T-helper 9 cell (primary cell): ENCODE measurements at places on chromosomes 5 and 9.

DNA sequence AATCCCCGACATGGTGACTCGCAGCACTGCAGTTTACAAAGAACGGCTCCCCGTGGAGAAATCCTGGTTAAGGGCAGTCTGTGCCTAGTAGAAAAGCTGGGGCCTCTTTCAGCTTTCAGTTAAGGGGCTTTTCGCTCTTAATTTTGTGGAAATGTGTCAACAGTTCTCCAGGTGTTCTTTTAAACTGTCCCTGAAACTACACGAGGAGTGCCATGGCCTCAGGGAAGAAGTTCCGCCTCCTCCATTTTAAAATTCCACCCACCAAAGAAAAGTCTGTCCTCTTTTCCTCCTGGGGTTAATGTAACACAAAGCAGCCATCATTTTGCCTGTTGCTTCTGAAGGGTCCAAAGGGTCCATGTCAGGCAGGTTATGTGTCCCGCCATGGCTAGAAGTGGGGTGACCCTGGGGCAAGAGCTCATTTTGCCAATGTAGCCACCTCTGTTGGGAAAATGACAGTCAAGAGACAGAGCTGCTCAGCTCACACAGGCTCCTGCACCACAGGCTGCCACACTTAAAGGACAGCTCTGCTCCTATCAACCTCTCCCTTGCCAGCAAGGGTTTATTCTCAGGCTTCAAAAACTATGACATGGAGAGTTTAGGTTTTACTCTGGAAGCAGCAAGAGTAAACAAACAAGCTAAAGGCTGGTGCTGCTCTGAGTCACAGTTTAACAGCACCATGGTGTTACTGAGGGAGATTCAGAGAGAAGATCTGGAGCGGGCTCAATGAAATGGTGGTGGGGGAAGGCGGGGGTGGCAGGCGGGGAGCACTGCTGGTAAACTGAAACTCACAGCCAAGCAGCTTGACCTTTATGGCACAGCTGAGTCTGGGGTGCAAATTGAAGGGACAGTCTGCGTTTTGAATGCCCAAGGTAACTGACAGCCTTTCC is 3.2 kb downstream of the WHRN start:
- no peak for DNase-seq

DNA sequence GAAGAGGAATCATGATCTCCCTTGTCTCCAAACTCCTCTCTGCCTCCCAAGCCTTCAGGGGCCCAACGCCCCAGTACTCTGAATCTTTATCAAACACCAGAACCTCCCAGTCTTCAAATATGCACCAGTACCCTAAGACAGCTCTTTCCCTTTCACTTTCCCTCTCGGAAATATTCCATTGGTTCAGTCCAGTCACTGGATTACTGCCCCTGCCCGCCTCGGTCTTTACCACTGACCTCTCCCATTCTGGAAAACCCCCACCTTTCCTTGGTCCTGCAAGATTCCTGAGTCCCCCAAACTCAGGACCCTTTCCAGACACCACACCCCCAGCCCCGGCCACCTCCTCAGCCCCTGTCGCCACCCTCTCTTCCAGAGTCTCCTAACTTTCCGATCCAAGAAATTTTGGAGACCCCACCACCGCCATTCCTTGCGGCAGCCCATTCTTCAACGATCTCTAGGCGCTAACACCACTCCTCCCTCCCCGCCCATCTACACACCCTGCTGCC is 674 bp downstream of the C5orf15 start:
- no peak for DNase-seq

- DNase-seq: no peak
These were observed 424.2 kb downstream of the TMEM161B start for GRCh38 chr5:87844449-87844848.

- DNase-seq: no peak
These were observed 141.8 kb downstream of the PAX5 start for GRCh38 chr9:36892279-36892678.

DNA sequence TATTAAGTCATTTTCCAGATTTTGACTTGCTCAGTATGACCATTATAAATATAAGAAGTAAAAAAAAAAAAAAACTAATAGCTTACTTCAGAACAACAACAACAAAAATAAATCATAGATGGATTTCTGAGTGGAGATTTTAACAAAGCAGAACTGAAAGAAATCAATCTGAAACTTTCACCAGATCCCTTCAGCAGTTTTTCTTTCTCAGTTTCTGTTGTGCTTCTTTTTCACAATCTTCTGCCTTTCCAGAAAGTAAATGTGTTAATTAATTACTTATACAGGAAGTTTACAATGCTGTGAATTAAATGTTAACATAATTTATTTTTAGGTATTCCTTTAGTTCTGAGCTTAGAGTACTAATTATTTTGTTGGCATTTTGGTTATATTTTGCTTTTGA is 73.5 kb downstream of the CHSY3 start:
- no peak for DNase-seq

- peak; percentile 69 for DNase-seq
These were observed at the start of gene ABITRAM for GRCh38 chr9:108934323-108934893. Gene ABITRAM (plus strand): TSS chr9:108934400. CDS start chr9:108934487, 87 bp downstream.

DNA sequence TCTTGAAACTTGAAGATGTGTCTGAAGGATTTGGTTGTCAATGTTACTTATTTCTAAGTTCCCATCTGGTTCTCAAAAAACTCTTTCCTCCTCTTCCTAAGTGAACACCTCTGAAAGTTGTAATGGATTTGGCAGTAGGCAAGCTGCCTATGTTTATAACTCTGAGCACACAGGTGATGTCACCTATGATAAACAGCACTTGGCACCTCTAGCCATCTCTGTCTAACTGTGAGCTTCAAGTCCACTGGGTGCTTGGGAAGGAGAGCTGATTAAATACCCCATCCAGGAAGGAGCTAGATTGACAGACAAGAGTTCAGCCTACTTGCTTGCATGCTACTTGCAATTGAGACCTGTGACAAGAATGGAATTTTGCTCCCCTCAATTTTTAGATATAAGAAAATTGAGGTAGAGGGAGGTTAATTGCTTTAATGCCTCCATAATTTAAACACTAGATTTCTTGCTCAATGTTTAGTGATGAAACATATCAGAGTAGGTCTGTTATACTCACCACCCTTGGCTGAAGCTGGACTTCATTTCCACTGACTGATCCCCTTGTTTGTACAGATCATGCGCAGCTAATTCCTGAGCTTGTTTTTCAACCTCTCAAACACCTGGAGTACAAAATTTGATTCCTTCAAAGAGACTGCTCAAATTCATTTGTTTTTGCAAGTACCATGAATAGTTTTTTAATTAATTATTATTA is 49.9 kb downstream of the PDE4D start:
- DNase-seq: no peak

DNA sequence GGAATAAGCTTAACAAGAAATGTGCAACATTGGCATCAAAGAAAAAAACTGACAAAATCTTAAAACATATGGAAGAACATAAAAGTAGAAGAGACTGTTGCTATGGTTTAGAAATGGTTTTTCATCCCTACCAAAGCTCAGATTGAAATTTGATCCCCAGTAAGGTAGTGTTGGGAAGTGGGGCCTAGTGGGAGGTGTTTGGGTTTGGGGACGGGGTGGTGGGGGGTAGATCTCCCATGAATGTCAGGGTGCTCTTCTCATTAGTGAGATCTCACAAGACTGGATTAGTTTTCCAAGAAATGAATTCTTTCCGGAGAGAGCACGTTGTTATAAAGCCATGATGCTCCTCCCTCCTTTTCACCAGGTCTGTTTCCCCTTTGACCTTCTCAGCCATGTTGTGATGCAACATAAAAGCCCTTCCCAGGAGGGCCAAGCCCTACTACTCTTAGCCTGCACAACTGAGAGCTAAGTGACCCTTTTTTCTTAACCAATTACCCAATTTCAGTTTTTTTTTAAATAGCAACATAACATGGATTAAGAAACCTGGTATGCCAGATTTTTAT is 10.6 kb downstream of the TMEM167A start:
- DNase-seq: no peak

GRCh38 chr5:5644249-5644648 is 221.8 kb downstream of the ICE1 start:
- DNase-seq: no peak

GRCh38 chr5:85931220-85931619 is 686.5 kb upstream of the COX7C start:
- DNase-seq: no peak

- DNase-seq: no peak
These were observed 84.0 kb upstream of the SMIM32 start for GRCh38 chr5:136276946-136277345.

- DNase-seq: no peak
These were observed 62.3 kb downstream of the PRDM6 start for GRCh38 chr5:123151227-123151909.

- DNase-seq: no peak
These were observed 14.5 kb downstream of the CATSPER3 start for GRCh38 chr5:134982230-134982629.

DNA sequence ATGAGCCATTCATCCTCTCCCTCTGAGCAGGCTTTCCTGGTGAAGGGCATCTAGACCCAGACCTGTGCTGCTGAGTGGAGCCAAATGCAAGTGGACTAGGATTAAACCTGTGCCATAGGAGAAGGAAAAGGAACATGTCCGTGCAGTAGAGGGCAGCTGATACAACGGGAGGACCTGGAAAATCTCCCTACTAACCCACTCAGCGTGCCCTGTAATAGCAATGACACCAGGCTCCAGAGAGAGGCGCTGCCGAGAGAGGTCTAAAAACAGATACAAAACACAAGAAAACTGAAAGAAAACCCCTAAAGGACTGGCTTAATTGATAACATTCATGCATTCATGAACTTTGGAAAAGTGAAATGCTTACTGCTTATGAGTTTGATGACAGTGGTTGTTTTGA is 60.8 kb downstream of the PFDN1 start:
- no peak for DNase-seq

DNA sequence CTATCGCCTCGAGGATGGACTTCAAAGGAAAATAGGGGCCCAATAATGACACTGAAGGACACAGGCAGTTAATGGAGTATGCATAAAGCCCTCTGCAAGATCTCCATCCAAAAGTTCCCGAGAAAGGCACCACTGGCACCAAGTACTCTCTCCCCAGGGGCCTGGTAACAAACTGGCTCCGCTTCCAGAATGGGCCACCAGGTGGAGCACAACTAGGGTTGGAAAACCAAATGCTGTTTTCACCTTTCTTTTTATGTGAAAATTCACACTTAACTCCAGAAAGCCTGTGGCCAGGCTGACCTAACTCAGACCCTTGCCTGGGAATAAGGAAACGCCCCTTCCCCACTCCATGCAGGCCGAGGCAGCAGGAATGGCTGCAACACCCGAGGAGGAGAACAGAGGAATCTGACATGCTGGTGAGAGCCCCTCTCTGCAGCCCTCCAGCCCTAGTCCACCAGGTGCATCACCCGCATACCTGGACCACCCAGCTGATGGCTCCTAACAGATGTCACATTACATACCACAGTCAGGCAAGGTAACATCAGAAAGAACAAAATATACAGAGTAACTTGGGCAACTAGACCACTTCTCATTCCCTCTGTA is 42.8 kb downstream of the CAMSAP1 start:
- DNase-seq: peak; percentile 65

DNA sequence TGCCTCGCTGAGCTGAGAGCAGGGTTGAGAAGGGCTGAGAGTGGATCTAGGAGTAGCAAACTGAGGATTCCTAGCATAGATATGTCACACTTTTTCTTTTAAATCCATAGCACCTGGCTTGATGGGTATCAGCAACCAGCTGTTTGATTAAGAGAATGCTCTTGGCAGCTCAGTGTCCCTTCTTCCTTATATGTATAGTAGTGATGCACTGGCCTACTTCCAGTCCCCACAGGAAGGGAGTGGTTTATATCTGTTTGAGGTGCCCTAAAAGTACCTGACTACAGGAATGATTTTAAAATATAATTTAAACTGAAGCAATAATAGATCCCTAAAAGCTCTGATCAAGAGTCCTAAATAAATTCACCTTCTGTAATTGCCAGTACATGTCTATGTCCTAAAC is 546.8 kb upstream of the ZNF608 start:
- no peak for DNase-seq

GRCh38 chr5:66841264-66841663 is 245.1 kb downstream of the MAST4 start:
- no peak for DNase-seq

DNA sequence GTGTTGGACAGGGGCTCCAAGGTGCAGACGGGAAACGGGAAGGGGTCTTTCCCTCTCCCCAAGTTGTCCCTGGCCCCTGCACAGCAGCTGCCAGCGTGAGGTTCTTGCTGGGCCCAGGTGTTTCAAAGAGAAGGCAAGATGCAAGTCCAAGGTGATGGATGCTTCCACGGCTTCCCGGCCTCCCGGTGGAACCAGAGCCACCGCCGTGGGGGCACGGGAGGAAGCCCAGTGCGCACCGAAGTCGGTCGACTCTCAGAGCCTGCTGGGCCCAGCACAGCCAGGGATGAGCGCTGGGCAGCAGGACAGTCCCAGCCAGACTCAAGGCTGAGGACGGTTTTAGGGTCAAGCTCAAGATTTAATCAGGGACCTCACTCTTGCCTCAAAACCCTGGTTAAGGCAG is 25.2 kb upstream of the BARHL1 start:
- no peak for DNase-seq

- DNase-seq: no peak
These were observed 2.2 kb downstream of the ABHD17B start for GRCh38 chr9:71908825-71909224.
